ENCODE measurements at places on chromosomes 6 and 20. TPM values are rescaled to one million over a fixed set of nuclear protein-coding genes. Genes with fewer than 3 reads are reported as not detected.

DNA sequence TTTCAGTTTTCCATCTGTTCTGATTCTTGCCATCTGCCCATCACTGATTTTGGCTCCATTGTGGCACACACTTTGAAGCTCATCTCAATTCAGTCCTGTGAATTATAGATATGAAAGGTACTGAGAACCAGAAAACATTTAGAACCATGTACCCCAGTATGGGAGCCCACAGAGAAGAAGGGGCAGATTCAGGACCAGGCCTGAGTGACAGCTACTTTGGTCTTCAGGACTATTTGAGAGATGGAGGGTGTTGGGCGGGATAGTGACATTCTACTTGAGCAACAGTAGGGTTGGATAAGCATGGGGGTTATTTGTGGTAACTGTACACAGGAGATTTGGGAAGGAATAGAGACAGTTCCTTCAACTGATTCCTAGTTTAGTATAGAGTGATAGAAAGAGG is 259.2 kb upstream of the MANEA start:
- no peaks in the 10 kb centered on the region for H3K27me3 ChIP-seq
- DNase-seq, result no peak
- no peaks in the 10 kb centered on the region for H3K36me3 ChIP-seq
- H3K4me1 ChIP-seq, result no peaks in the 10 kb centered on the region
- no peak overlapping the region for H3K27ac ChIP-seq
- H3K4me3 ChIP-seq, result no peak overlapping the region

- H3K4me3 ChIP-seq, result no peak overlapping the region
- DNase-seq, result no peak
- H3K27me3 ChIP-seq, result no peaks in the 10 kb centered on the region
- no peak overlapping the region for H3K27ac ChIP-seq
- peaks cover 53% of the 10 kb centered on the region for H3K4me1 ChIP-seq
Measured at GRCh38 chr6:17971128-17972073, 16.0 kb downstream of the KIF13A start.

- peaks cover 81% of the 10 kb centered on the region for H3K4me1 ChIP-seq
- no peaks in the 10 kb centered on the region for H3K27me3 ChIP-seq
- H3K4me3 ChIP-seq, result peak overlapping the region; percentile 33
- no peaks in the 10 kb centered on the region for H3K36me3 ChIP-seq
- peak; percentile 81 for DNase-seq
- H3K27ac ChIP-seq, result peak overlapping the region; percentile 97
Measured at GRCh38 chr20:47319517-47320252, 36.8 kb downstream of the ZMYND8 start.

- no peak overlapping the region for H3K27ac ChIP-seq
- peaks cover 37% of the 10 kb centered on the region for H3K4me1 ChIP-seq
- H3K36me3 ChIP-seq, result no peaks in the 10 kb centered on the region
- no peak for DNase-seq
- no peaks in the 10 kb centered on the region for H3K27me3 ChIP-seq
Measured at GRCh38 chr6:52590152-52590891, 13.5 kb upstream of the TRAM2 start.

FAM184A gene
- 15.9 TPM for total RNA-seq

DNA sequence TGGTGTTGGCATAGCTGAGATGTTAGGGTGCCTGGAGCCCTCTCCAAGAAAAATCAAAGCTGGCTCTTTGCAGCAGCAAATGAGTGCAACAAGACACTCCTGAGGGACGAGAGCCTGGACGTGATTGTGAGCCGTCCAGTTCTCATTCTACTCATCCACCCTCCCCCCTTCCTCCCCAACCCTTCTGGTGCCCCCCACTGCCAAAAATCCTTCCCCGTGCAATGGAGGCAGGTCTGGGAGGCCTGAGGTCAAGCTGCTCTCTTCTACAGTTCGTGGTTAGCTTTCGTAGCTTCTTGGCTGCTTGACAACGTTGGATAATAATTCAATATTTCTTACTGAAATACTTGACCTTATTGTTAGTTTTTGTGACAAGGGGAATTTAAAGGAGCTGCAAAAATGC is 185.3 kb upstream of the SUPT3H start:
- H3K27ac ChIP-seq, result no peak overlapping the region
- H3K27me3 ChIP-seq, result no peaks in the 10 kb centered on the region
- peaks cover 3% of the 10 kb centered on the region for H3K4me1 ChIP-seq
- DNase-seq, result no peak

DNA sequence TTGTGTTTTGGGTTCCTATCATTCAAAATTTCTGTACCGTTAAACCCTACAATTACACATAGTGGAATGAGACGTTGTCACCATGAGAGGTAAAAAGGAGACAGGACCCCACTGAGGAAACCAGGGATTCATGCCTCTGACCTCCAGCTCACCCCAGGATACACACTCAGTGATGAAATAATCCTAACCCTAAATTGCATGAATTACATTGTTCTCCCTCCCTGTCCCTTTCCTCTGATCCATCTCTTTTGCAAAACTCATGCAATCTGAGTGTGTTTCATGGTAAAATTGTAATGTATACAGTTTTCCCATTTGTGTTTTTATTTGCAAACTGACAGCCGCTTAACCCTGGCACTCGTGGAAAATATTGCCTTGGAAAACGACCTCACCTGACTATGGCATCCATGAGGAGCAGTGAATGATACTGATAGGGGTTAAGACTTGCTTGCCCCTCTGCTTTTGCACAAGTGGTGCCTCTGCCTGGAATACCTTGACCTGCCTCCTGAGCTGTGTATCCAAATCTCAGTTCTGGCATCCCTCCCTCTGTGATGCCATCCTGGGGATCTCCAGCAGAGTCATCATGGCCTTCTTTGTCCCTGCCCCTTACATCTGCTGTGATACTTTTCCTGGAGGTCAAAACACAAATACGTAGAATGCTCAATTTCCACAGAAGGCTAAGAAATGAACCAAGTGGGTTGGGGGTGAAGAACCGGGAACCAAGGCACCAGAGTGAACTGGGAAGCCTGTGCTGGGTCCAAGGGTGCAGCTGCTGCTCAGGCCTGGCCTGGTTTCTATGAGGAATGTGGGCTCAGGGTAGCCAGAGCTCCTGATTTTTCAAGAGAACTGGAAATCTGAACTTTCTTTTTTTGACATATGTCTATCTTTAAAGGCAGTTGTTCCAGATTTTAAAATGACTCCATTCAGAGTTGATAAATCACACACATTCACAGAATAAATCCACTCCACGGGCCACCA is 211.6 kb upstream of the ZNF217 start:
- H3K4me3 ChIP-seq, result no peak overlapping the region
- H3K27me3 ChIP-seq, result no peaks in the 10 kb centered on the region
- H3K36me3 ChIP-seq, result no peaks in the 10 kb centered on the region
- H3K27ac ChIP-seq, result no peak overlapping the region

DNA sequence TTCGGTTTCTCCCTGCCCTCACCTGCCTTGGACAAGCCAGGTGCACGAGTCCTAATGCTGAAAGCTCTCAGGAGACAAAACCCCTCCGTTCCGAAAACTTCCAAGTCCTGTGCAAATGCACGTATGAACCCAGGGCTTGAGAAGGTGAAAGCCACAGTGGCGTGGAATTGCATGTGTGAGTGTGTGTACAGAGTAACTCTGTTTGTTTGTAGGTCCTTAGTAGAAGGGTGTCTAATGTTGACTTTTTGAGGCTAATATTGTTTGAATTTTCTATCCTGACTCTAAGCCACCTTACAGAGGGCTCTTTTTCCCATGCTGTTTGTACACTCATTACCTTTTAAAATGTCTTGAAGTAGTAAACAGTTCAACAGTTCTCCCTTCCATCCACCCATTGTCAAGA is 129.1 kb downstream of the FOXA2 start:
- H3K27me3 ChIP-seq, result no peaks in the 10 kb centered on the region
- no peak overlapping the region for H3K27ac ChIP-seq
- no peak overlapping the region for H3K4me3 ChIP-seq
- DNase-seq, result no peak
- H3K4me1 ChIP-seq, result no peaks in the 10 kb centered on the region
- no peaks in the 10 kb centered on the region for H3K36me3 ChIP-seq

GPX5 gene
- total RNA-seq, result not detected

- no peaks in the 10 kb centered on the region for H3K36me3 ChIP-seq
- peak; percentile 48 for DNase-seq
- H3K27ac ChIP-seq, result peak overlapping the region; percentile 41
- no peak overlapping the region for H3K4me3 ChIP-seq
- no peaks in the 10 kb centered on the region for H3K27me3 ChIP-seq
- H3K4me1 ChIP-seq, result peaks cover 68% of the 10 kb centered on the region
Measured at GRCh38 chr6:15266423-15266996, 20.6 kb downstream of the JARID2 start.

DNA sequence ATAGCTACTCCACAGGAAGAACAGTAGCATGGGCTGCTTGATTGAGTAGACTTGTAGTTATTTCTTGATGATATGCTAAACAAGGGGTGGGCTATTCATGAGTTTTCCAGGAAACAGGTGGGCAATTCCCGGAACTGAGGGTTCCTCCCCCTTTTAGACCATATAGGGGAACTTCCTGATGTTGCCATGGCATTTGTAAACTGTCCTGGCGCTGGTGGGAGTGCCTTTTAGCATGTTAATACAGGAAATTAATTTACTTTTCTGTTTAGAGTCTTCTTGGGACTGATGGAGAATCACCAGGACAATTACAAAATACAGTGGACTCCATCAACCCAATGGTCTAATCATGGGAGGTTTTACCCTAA is 22.7 kb downstream of the CYP24A1 start:
- DNase-seq, result no peak
- H3K4me1 ChIP-seq, result no peaks in the 10 kb centered on the region
- H3K36me3 ChIP-seq, result no peaks in the 10 kb centered on the region
- H3K27ac ChIP-seq, result no peak overlapping the region
- no peak overlapping the region for H3K4me3 ChIP-seq
- peaks cover 5% of the 10 kb centered on the region for H3K27me3 ChIP-seq

DNA sequence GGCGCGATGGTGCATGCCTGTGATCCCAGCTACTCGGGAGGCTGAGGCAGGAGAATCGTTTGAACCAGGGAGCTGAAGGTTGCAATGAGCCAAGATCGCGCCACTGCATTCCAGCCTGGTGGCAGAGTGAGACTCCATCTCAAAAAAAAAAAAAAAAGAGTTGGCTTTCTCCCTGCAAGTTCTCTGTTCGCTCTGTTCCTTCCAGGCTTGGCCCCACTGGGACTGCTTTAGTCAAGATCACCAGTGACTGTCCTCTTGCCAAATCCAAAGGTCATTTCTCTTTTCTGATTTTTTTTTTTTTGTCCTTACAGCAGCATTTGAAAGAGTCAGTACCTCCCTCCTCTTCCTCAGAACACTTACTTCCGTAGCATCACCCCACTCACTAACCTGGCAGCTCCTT is 10.8 kb upstream of the GNRH2 start:
- no peak for DNase-seq
- H3K27me3 ChIP-seq, result no peaks in the 10 kb centered on the region
- H3K36me3 ChIP-seq, result peaks cover 75% of the 10 kb centered on the region
- H3K4me1 ChIP-seq, result no peaks in the 10 kb centered on the region
- H3K4me3 ChIP-seq, result no peak overlapping the region
- no peak overlapping the region for H3K27ac ChIP-seq

DNA sequence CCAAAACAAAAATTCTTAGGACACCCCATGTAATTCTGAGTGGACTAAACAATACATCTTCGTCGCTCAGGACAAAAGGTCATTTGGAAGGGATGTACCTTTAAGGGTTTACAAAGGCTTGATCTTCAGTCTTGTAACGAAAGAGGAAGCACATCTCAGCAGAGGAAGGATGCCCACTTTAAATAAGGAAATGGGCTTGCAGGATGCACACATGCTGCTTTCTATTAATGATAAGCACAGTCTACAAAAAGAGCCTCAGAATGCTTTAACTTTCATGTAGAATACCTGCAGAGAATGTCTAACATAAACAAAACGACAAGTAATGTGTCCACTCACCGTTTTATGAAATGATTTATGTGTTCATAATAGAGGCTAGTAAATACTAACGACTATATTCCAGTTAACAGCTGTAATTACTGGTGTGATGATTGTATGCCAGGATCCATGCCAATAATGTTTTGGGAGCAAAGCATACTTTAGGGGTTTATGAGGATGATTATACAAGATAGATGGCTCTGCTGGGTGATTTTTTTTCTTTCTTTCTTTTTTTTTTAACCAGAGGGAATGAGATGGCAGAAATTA is 216.9 kb downstream of the GMDS start:
- H3K27me3 ChIP-seq, result no peaks in the 10 kb centered on the region
- DNase-seq, result no peak
- H3K36me3 ChIP-seq, result no peaks in the 10 kb centered on the region
- no peak overlapping the region for H3K27ac ChIP-seq
- no peak overlapping the region for H3K4me3 ChIP-seq
- H3K4me1 ChIP-seq, result no peaks in the 10 kb centered on the region

HLA-DOB gene
- 0.95 TPM for total RNA-seq

DNA sequence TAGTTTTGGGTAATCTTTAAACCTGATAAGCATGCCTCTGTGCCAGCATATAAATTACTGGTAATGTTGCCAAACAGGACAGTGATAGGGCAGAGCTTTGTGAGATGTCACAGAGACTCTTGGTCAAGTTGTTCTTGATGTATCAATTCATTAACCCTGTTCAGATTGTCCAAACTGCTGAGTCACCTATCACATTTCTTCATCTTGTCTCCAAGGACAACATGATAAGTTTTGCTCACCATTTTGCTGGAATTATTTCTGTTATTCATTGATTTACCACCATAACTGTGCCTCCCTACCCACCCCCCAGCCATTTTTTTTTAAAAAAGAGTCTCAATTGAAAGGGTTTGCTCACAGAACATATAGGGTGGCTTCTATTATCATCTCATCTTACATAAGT is 19.5 kb upstream of the GMNN start:
- H3K4me1 ChIP-seq, result no peaks in the 10 kb centered on the region
- H3K36me3 ChIP-seq, result no peaks in the 10 kb centered on the region
- H3K4me3 ChIP-seq, result no peak overlapping the region
- no peak overlapping the region for H3K27ac ChIP-seq

GRCh38 chr6:27834384-27834783 is 77.8 kb downstream of the OR2B2 start:
- no peak overlapping the region for H3K4me3 ChIP-seq
- no peak overlapping the region for H3K27ac ChIP-seq
- DNase-seq, result no peak
- no peaks in the 10 kb centered on the region for H3K36me3 ChIP-seq
- H3K4me1 ChIP-seq, result peaks cover 19% of the 10 kb centered on the region
- H3K27me3 ChIP-seq, result no peaks in the 10 kb centered on the region

DNA sequence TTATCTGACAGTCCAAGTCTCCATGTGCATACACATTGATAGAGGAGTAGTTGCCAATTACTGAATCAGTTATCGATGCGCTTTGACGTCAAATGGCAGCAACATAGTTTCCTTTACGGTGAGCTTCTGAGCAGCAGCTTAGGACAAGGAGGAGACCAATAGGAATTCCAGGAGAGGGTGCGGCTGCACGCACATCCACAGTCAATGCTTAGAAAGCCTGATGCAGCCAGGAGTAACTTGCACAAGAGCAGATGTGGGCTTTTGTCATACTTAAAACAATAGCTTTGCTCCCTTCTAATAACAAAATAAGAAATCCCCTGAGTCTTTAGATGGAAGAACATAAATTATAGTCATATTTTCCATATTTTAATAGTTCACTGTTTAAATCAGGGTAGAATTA is 442.1 kb downstream of the BCKDHB start:
- H3K4me1 ChIP-seq, result no peaks in the 10 kb centered on the region
- no peaks in the 10 kb centered on the region for H3K27me3 ChIP-seq
- no peaks in the 10 kb centered on the region for H3K36me3 ChIP-seq
- H3K4me3 ChIP-seq, result no peak overlapping the region
- DNase-seq, result no peak
- H3K27ac ChIP-seq, result no peak overlapping the region

ECT2L gene
- total RNA-seq, result 3.9 TPM

Data from lower lobe of right lung (tissue), 2 donors.